Prostate gland (tissue), 2 donors: ENCODE measurements at places on chromosomes 12 and 14. TPM values are rescaled to one million over a fixed set of nuclear protein-coding genes. Genes with fewer than 3 reads are reported as not detected.

Gene TAMALIN
- total RNA-seq = 16.5 TPM

Gene SOX5
- total RNA-seq = 3.7 TPM

Gene CCDC85C
- total RNA-seq = 35.1 TPM

Gene LPAR5
- 1.9 TPM for total RNA-seq

Gene MUCL1
- not detected for total RNA-seq

Gene SDR9C7
- not detected for total RNA-seq

Gene PTCSC3
- not detected for total RNA-seq

DNA sequence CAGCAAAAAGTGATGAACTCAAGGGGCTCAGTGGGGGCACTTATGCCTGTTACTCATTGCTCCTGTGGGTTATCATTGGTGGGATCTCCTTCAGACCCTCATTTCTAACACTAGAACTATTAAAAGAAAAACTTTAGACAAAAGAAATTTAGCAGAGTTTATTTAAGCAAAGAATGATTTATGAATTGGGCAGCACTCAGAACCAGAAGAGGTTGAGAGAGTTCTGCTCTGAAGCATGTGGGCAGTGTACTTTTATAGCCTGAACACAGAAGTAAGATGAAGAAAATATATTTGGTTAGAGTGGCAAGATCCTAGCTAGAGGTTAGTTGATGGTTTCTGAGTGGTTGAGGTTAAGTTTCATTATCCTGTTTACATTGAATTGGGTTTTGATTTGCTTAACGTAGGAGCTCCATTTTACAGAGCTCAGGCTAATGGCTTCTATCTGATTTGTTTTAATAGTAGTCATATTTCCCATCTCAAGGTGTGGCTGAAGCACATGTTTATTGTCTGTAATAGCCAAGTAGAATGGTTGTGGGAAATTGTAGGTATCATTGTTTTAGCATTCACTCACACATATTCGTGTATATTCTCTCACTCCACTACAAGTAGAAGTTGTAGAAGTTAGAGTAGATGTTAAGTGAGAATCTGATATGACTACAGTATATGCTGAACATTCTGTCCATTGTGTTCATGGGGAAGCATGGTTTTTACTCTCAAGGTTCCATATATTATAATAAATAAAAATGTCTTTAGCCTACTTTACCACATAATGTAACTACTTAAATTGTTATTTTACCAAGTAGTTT lies 27.6 kb downstream of the LEMD3 start:
- DNase-seq = no peak

- DNase-seq = no peak
Observed at GRCh38 chr12:13836099-13836498, 145.3 kb downstream of the GRIN2B start.

DNA sequence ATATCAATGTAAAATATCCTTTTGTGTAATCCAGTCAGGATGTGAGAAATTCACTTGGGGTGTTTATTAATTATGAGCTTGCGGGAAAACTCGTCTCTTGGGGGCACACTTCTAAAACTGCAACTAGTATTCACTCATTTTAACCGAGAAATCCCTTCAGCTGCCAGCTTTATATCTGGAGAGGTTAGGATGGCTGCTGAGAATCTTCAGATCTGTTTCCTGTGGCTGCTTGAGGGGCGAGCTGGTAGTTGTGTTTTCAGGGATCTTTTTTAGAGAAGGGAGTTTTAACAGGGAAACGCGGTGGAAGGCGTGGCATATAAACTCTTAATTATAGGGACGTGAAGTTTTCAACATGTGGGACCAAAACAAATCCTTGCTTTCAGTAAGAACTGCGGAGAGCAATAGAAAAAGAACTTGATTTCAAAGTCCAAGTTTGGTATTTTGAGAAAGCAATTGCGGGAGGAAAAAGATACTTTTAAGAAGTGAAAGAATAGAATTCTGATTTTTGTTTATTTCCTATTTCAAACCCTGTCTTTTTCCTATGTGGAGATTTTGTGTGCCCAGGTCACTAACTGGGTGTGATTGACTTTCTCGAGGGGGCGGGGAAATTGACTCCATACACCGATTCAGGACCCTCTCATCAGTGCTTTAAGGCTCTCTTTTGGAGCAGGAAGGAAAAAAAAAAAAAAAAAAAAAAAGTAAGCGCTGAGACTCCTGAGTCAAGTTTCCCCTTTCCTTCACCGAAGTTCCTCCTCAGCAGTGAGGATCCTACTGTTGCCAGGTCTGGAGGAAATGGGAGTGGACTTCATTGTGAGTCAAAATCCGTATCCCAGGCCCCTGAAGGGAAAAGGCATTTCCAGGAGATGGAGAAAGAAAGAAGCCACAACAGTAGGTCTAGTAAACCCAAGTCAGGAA lies 1.1 kb downstream of the PPFIBP1 start:
- peak; percentile 27 for DNase-seq

DNA sequence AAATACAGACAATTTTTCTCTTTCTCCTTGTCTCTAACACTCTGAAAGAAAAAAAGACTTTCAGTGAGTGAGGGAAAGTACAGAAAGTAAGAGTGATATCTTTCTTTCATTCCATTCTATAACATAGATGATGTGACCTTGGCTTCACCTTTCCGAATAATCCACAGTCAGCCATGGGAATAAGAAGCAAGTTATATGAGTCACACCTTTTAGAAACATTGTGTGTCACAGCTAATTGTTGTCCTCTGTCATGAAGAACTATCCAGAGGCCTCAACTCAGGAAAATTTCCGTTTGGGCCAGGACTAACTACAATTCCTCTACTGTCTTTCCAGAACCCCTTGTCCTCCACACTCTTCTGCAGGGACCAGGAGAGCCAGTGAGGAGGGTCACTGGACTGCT lies 209.7 kb upstream of the FAR2 start:
- no peak for DNase-seq

GRCh38 chr14:59086241-59086882 lies 102.1 kb upstream of the DAAM1 start:
- DNase-seq = no peak

DNA sequence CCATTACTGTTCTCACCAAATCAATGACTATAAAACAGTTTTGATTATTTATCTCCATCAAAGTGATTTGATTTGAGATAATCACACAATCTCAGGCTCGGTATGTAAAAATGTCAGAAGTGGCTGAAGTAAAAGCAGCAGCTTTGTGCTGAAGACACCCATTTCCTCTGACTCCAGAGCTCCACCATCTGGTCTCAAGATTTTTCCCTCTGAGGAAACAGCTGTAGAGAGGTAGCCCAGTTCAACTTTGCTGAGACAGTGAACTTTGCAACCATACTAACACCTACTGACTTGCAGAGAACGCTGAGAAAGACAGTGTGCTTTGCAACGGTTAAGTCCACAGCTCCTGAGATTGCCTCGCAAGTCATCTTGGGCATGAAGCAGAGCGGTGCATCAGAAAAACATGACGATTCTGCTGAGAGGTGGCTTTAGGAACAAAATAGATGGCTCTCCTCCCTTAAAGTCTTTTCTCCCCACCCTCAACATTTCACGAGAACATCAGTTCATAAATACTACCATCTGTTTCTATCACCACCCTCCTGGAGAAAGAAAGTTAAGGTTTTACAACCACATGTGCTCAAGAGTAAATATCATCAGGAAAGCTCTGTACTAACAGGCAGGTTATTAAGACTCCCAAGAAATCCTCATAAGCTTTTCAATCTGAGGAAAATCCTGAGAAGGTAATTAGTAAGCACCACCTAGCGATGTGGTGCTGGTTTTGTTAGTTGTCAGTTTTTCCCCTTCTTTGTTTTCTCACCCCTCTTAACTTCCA lies 34.8 kb downstream of the HIGD1C start:
- peak; percentile 54 for DNase-seq

DNA sequence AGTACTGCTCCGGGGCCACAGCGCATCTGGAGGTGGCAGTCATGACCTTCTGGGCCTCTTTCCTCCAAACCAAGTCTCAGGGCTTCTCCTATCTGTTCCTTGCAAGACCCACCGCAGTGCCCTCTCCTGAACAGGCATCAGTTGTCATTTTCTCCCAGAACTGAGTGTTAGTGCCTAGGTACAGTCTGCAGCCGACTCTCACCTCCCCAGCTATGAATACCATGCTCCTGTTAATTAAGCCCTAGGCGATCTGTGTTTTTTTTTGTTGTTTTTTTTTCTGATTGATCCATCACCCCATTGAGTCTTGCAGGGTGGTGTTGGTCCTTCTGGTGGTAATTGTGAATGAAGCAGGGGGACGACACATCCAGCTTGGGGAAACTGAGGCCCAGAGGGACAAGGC lies 47.5 kb upstream of the DLK1 start:
- DNase-seq = no peak

GRCh38 chr12:132138941-132139871 lies 4.9 kb downstream of the DDX51 start:
- no peak for DNase-seq

GRCh38 chr12:63150713-63151622 lies at the start of gene AVPR1A:
TSS of gene AVPR1A (minus strand) at chr12:63151201. CDS start at chr12:63150836, 365 bp downstream.
- no peak for DNase-seq

DNA sequence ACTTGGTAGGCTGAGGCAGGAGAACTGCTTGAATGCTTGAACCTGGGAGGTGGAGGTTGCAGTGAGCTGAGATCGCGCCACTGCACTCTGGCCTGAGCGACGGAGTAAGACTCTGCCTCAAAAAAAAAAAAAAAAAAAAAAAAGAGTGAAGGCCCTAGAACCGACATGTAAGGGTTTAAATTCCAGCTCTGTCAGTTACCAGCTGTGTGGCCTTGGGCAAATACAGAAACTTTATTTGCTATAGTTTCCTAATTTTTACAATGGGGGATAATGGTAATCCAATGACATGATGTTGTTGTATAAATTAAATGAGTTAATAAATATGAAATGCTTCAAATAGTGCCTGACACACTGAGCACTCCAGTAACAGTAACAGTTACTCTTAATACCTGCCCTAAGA lies 19.6 kb upstream of the PYGL start:
- no peak for DNase-seq

GRCh38 chr14:95144849-95145248 lies 12.5 kb downstream of the DICER1 start:
- no peak for DNase-seq

DNA sequence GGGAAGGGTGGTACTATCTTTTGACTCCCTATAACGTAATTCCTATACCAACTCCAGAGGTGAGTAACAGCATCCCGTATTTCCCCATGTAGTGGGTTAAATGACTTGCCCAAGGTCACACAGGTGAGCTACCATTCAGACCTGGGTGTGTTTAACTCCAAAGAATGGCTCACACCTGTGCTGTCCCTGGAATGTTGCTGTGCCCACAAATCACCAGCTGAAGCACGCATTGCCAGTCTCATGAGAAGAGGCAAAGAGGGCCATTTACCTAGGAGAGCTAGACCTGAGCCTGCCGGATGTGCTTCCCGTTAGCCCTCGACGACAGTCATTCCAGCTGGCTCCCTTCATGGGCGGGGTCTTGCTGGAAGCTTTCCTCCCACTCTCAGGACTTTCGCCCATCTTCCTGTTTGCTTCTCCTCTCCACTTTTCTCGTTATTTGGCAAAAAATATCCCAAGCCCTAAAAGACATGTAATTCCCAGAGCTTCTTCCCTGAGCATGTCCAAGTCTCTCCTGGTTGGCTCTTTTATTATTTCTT lies 106.6 kb upstream of the VASH1 start:
- no peak for DNase-seq

GRCh38 chr14:66389481-66389880 lies 96.7 kb upstream of the CCDC196 start:
- no peak for DNase-seq

DNA sequence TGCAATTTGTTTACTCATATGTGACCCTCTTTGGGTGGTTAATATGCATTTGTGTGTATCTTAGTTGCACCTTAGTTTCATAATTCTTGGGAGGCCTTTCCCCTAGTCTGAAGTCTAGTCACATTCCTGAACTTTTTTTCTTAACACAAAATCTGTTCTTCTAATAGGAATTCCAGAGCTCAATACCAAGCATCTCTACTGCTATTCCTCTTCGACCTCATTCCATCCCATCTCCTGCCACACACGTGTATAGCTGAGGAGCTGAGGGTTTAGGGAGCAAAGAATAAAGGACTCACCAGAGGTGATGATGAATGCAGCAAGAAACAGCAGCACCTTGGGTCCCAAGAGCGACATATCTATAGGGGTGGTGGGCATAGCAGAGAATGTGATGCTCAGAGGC lies 875 bp downstream of the MFAP5 start:
- DNase-seq = no peak

DNA sequence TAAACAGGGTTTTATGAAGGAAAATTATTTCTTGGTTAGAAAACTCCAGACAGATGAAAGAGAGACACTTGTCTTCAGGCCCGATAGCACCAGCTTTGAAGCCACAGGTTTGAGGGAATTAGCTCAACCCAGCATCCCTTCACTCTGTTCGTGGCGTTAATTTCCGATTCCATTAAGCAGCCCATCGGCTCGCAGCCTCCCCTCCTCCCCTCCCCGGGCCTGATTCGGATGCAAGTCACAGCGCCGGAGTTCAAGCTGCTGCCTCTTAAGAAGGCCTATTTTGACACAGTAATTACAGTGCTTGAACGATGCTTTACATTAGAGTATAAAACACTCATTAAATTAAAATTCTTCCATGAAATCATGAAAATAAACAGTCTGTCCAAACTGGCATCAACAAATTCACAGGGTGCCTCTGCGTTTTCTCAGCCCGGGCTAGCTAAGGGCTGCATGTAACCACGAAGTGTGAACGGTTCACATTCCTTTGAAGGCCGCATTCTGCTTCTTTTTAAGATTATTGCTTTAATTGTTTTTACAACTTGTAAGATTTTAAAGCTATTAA lies 145.8 kb downstream of the DICER1 start:
- no peak for DNase-seq

DNA sequence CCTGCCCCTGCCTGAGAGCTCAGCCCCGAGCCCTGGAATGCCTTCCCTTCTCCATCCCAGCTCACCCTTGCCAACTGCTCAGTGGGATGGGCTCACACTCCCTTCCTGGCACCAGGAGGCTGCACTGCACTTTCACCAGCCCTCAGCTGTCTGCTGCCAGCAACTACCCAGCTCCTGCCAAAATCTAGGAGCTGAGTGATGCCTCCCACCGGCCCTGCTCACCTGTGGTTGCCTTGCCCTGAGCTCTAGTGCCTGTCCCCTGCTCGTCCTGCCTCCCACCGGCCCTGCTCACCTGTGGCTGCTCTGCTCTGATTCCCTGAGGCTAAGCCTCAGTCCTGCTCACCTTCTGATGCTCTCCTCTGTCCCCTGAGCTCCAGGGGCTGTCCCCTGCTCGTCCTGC lies 119.8 kb downstream of the TMEM121 start:
- DNase-seq = no peak

DNA sequence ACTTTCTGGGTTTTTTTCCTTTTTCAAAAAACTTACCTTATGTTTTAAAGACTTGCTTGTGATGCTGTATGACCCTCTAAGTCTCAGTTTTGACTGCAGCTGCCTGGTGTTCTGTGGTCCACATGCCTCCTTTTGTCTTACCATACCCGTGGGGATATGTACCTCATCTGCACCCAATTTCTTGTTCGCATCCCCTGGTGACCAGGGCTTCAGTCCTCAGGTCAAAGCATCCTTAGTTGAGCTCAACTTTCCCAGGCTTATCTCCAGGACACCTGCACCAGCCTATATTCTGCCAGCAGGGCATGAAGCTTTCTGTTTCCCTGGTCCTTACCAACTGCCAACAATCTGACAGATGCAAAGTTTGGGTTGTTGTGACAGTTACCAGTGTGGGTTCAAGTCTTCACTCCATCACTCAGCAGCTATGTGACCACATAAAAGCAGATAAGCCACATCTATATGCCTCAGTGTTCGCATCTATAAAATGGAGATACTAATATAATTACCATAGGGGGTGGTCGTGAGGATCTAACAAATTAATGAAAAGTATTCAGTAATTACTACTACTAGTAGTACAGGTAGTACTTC lies 94.0 kb downstream of the NTF3 start:
- DNase-seq = no peak
